Non-pigmented ciliary epithelial cell (primary cell): ENCODE measurements at places on chromosomes 11 and 22.
A peak's percentile ranks its signal among the peaks of the same experiment; 100 is the strongest.

- DNase-seq, result no peak
Measured at GRCh38 chr22:30694640-30695350, at the start of gene OSBP2. Gene OSBP2, plus strand, starts transcription at chr22:30694874. Its CDS starts 36 bp downstream, at chr22:30694910.

GRCh38 chr11:78213526-78214330 lies 25.0 kb downstream of the USP35 start:
- no peak for DNase-seq

GRCh38 chr11:128290106-128290840 lies 297.1 kb downstream of the ETS1 start:
- peak; percentile 47 for DNase-seq

DNA sequence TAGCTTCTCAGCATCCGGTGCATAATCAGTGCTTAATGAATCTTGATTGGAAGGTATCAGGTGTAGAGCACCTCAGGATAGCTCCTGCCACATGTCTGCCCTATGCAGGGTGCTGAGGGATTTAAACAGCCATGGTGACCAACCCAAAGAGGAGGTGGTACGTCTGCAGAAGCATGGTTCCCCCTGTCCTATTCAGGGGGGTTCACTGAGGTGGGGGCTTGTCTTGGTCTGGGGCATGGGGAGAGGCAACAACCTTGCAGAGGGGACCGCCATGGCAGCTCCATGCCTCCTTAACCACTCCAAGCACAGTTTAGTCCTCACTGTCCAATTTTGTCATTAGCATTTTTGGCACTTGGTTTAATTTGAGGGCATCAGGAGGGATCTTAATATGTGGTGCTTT lies 24.9 kb downstream of the UBE2L3 start:
- DNase-seq, result no peak

DNA sequence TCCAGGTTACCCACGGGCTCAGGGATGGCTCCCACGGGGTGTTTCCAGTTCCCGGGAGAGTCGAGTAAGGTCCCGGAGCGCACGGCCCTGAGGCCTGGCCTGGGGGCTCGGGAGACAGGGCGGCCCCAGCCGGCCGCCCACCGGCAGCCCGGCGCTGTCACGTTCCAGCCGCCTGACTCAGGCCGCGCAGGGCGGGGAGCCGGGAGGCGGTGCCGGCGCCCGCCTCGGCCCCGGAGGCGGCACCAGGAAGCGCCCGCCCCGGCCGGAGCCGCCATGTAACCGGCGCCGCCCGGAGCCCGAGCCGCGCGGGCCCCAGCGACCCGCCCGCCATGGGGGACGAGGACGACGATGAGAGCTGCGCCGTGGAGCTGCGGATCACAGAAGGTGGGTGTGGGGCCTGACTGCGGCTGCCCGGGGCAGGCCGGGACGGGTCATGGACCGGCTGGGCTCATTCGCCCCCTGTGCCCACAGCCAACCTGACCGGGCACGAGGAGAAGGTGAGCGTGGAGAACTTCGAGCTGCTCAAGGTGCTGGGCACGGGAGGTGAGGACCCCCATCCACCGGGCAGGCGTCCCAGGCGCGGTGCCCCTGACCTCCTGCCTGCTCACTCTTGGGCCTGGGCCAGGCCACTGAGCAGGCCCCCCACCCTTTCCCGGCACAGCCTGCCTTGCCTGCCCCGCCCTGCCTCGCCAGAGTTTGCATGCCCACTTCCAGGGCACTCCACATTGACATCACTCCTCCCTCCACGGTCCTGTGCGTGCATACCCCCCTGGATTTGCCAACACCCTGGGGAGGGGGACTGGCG lies at the start of gene RPS6KA4:
RPS6KA4 (plus strand) TSS at position 256 of the 805 bp plus-strand sequence; CDS start at position 330, 74 bp downstream.
- no peak for DNase-seq

- no peak for DNase-seq
Measured at GRCh38 chr11:5242208-5242607, 7.4 kb downstream of the HBG1 start.

- DNase-seq, result no peak
Measured at GRCh38 chr22:17956630-17957029, 67.7 kb downstream of the MICAL3 start.

- no peak for DNase-seq
Measured at GRCh38 chr22:18083406-18083805, 5.6 kb downstream of the PEX26 start.

GRCh38 chr11:102119997-102120396 lies 9.8 kb downstream of the YAP1 start:
- no peak for DNase-seq

GRCh38 chr11:86219311-86220193 lies 25.0 kb upstream of the EED start:
- no peak for DNase-seq

- DNase-seq, result no peak
Measured at GRCh38 chr22:29113319-29113718, 40.5 kb downstream of the KREMEN1 start.

DNA sequence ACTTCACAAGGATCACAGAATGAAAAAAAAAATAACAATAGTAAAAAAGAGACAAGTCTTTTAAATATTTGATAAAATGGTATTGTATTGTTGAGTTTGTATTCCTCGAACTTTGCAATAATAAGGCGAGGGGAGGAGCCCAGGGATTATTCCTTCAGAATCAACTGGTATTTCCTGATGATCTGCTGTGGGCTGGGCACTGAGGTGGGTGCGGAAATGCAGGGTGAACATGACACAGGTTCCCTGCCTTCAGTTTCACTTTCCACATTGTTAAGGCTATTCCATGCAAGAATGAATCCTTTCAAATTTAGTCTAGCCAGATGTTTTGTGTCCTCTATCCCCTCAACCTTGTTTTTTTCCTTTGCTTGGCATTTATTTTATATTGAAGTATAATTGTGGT lies 2.1 kb upstream of the EIF3M start:
- no peak for DNase-seq

DNA sequence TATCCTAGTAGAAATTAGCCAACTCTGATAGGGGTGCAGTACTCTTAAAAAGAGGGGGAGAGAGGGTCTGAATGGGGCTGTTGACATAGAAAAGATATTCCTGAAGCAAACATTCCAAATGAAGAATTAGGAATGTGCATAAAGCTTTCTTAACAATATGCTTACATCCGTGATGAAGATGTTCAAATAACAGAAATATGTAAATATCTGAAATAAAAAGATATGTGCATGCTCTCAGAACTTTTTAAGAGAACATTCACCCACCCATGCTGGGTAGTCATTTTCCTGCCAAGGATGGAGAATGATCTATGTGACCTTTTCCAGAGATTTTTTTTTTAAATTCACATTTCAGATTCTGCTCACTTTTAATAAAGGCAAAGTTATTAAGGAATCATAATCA lies 80.6 kb downstream of the GRIA4 start:
- DNase-seq, result no peak

- peak; percentile 47 for DNase-seq
Measured at GRCh38 chr11:73493956-73494598, 103.8 kb downstream of the FAM168A start.

DNA sequence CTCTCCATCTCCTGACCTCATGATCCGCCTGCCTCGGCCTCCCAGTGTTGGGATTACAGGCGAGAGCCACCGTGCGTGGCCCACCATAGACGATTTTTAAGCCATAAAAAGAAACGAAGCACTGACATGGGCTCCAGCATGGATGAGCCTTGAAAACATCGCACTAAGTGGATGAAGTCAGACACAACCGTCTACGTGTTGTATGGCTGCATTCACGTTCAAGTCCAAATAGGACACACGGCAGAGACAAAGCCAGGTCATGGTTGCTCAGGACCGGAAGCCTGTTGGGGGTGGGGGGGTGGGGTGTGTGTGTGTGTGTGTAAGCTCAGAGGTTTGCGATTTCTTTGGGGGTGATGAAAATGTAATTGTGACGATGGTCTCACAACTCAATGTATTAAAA lies 10.0 kb downstream of the RRP7A start:
- no peak for DNase-seq

- DNase-seq, result no peak
Measured at GRCh38 chr22:23632178-23632577, at the start of gene DRICH1. Gene DRICH1, minus strand, starts transcription at chr22:23632321. Its CDS starts 298 bp downstream, at chr22:23632023.

GRCh38 chr22:20867179-20868024 lies 8.6 kb downstream of the SNAP29 start:
- DNase-seq, result no peak

DNA sequence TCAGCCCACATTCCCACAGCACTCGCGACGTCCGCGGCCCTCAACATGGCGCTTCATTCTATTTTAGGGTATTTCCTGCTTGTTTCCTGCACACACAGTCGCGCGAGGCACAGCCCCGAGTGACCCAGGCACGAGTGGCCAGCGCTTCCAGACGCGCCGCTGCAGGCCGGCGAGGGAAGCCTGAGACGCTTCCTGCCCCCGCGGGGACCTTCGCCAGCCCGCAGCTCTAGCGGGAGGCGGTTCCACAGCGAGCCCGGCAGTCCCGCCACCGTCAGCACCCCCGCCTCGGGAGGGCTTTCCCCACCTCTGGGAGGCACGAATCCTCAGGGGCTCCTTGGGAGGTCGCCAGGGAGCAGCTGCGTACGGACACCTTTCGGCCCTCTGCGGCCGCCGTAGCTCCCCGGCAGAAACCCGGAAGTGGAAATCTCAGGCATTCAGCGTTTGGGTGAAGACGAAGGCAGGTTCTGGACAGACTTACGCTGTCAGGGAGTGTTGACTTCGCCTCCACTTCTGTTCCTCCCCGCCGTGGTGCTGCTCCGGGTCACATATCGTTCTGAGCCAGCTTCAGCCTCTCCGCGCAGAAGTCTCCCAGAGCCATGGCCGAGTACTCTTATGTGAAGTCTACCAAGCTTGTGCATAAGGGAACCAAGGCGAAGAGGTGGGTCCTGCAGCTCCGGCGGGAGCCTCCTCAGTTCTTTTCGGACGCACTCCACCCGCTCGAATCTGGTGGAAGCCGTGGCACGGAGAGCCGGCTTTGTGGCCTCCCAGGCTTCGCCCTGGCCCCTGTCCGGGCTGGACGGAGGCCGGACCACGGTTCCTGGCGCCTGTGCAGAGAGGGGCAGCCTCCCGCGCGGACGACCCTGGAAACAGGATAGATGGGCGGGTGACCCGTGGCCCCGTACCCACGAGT lies 2925.9 kb upstream of the OR11H1 start:
- DNase-seq, result no peak

DNA sequence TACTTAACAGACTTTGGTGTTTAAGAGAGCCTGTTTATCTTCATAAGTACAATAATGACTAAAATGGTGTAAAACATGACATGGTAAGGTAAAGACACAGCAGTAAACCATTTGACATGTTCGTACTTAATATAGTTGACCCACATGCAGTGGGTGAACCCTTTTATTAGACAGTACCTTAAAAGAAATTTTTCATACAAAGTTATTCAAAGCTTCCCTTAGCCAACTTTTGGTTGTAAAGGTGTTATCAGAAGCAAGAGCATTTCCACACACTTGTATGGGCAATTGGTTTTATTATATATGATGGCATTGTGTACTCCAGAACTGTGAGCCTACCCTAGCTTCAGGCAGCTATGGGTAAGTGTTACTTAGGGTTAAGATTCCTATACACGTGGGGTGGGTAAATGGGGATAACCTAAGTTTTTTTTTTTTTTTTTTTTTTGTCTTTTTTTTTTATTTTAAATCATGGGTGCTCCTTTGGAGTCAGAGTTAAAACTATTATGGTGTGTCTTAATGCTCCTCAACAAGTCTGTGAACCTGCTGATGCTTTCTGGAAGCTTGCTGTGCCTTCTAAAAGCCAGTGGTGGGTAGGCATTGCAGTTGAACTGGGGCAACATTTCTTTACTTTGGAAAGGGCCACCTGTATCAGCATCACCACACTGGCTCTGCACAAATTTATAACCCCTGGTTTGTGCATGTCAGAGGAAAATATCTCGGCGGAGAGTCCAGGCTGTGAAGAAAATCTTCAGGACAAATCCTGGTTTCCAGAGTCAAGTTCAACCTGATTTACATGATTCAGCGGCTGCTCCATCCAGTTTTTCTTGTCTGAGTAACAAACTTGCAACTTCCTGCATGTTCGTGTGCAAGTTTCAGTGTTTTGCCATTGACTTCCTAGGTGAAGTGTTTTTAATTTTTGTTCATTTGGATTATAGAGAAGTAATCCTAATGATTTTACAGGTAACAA lies 3.3 kb downstream of the PCF11 start:
- no peak for DNase-seq

GRCh38 chr11:71843858-71844257 lies 10.9 kb downstream of the DEFB108B start:
- DNase-seq, result no peak

- DNase-seq, result no peak
Measured at GRCh38 chr11:10979529-10979928, 121.7 kb upstream of the ZBED5 start.

GRCh38 chr11:123231256-123231655 lies 36.2 kb upstream of the CLMP start:
- no peak for DNase-seq

GRCh38 chr11:125433454-125434121 lies 62.5 kb downstream of the FEZ1 start:
- DNase-seq, result peak; percentile 36

DNA sequence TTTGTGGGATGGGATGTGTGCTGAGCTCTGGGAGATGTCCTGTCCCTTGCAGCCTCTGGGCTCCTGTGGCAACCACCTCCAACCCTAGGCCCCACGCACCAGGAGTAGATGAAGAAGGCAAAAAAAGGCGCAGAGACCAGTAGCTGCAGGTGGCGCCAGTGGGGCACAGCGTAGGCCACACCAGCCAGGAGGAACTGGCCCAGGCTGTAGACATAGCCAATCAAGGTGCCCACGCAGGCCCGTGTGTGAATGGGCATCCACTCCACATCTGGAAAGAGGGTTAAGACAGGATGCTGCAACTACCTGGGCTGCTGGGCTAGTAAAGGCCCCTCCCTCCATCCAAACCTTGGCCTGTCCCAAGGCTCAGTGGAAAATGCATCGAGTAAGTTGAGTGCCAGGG lies 3.0 kb downstream of the SLC22A6 start:
- no peak for DNase-seq

DNA sequence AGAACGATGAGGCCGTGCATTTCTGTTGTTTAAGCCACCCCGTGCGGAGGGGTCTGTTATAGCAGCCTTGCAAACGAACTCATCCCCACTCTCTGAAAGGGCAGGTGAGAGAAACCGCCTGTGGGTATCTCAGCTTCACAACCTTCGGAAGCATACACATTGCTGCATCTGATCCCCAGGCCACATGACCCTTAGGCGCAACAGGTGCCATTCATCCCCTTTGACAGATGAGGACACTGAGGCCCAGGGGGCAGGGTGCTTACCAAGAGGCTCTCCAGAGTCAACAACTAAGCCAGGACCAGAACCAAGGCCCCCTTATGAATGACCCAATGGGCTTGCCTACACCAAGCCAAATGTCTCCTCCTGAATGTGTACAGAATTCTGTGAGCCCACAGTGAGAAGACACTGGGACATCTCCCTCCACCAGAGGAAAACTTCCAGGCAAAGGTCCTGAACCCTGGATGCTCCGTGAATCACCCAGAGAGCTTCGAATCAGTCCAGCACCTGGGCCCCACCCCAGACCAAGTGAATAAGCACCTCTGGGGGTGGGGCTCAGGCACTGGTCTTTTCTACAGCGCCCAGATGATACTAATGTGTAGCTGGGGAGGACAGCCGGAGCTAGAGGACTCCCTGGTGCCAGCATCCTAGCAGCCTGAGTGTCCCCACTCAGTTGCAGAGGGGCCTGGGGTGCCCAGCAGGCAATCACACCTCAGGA lies 83.2 kb downstream of the BUD13 start:
- no peak for DNase-seq

GRCh38 chr11:87356428-87356827 lies 318.7 kb downstream of the TMEM135 start:
- DNase-seq, result no peak
